Uterus (tissue), 4 donors: ENCODE measurements at places on chromosomes 4 and X. TPM values are rescaled to one million over a fixed set of nuclear protein-coding genes. Genes with fewer than 3 reads are reported as not detected.

GRCh38 chr4:2804973-2805501 is 12.2 kb downstream of the SH3BP2 start:
- no peaks in the 10 kb centered on the region for H3K27me3 ChIP-seq
- H3K36me3 ChIP-seq = no peaks in the 10 kb centered on the region
- no peak for DNase-seq
- H3K4me1 ChIP-seq = peaks cover 15% of the 10 kb centered on the region
- H3K4me3 ChIP-seq = no peak overlapping the region

GRCh38 chr4:88353324-88353723 is 25.3 kb upstream of the HERC6 start:
- no peaks in the 10 kb centered on the region for H3K27me3 ChIP-seq
- no peaks in the 10 kb centered on the region for H3K36me3 ChIP-seq
- H3K4me1 ChIP-seq = no peaks in the 10 kb centered on the region
- H3K27ac ChIP-seq = no peak overlapping the region

DNA sequence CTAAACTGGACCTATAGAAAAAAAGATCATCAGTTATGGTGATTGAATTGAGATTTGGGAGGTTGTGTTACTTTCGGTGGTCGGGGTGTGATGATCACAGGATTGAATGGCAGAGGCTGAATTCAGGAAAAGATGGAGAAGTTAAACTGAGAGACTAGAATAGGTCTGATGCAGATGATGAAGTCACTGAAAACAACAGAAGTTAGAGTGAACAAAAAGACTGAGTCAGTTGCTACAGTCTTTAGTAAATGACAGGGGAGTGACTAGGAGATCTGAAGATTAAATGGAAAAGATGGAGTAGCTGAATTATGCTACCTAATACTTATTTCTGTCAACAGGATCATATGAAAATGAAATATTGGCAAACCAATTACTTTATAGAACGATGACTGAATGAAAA is 163.2 kb downstream of the RPA4 start:
- H3K27ac ChIP-seq = no peak overlapping the region
- no peaks in the 10 kb centered on the region for H3K27me3 ChIP-seq
- H3K4me3 ChIP-seq = no peak overlapping the region

DNA sequence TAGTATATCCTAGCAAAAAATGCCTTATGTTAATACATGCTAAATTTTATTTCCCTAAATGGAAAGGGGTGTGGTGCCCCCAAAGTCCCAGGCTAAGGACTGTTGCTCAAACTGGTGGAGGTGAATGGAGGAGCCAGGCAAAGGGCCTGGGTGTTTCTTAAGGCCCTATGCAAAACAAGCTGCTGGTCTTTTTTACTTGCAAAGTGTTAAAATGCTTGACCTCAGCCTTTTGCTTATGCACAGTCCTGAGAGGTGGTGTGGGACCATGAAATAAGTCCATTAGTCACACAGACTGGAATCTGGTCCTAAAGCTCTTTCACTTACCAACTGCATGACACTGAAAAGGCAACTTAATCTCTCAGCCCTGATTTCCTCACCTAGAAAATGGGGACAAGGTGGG is 223.5 kb upstream of the MBNL3 start:
- H3K4me3 ChIP-seq = no peak overlapping the region
- no peaks in the 10 kb centered on the region for H3K4me1 ChIP-seq
- no peak overlapping the region for H3K27ac ChIP-seq
- DNase-seq = no peak
- H3K27me3 ChIP-seq = peaks cover 6% of the 10 kb centered on the region

DNA sequence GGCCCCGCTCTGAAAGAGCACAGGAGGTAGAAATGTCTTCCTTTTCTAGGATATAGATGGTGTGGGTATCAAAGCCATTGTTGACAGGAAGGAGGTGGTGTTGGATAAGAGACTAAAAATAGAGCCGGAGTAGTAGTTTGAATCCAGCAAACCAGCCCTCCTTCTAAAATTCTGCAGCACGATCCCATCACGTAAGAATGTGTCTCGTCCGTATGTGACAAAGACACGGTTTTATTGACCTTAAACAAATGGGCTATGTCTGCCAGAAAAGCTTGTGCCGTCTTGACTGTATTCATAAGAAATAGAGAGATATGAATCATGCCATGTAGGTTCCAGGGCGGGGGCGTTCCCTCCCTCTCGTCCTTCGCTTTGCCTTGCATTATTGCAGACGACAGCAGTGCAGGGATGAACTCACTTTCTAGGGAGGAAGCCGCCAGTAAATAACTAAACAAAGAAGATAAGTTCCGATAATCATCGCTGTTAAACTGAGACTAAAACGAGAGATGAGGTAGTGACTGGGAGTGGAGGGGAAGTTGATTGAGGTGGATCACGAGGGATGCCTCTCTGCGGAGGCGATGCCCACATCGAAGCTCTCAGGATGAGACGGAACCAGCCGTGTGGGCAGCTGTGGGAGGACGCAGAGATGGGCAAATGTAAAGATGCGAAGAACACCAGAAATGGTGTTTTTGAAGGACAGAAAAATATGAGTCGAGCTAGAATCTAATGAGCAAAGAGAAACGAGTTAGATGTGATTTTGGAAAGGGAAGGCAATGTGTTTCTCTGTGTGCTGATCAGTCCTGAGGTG is 3.4 kb downstream of the TENM3 start:
- no peaks in the 10 kb centered on the region for H3K36me3 ChIP-seq
- H3K27ac ChIP-seq = peak overlapping the region; percentile 31
- DNase-seq = no peak
- peak overlapping the region; percentile 24 for H3K4me3 ChIP-seq

DNA sequence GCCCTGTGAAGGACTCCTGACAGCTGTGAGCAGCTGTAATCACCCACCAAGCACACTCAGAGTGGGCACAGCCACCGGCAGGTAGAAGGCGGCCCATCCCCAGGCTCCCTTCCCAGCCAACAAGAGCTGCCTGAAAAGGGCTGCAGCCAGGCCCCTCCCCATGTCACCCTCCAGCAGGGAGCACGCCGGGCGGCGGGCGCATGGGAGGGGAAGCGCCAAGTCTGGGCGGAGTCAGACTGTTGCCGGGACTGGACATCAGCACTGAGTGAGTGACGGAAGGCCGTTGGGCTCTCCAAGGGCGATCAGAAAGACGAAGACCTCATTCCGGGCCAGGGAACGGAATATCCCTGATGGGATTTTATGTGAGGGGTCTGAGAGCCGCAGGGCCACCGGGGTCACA is 82.1 kb downstream of the PPP2R2C start:
- H3K27me3 ChIP-seq = no peaks in the 10 kb centered on the region
- no peaks in the 10 kb centered on the region for H3K36me3 ChIP-seq
- H3K4me1 ChIP-seq = no peaks in the 10 kb centered on the region
- no peak overlapping the region for H3K4me3 ChIP-seq

- H3K27me3 ChIP-seq = no peaks in the 10 kb centered on the region
- H3K4me1 ChIP-seq = no peaks in the 10 kb centered on the region
- no peak overlapping the region for H3K27ac ChIP-seq
- no peak for DNase-seq
Measured at GRCh38 chr4:6500481-6501140, 28.2 kb upstream of the PPP2R2C start.

- H3K4me3 ChIP-seq = no peak overlapping the region
- no peaks in the 10 kb centered on the region for H3K36me3 ChIP-seq
- no peak overlapping the region for H3K27ac ChIP-seq
- H3K4me1 ChIP-seq = no peaks in the 10 kb centered on the region
Measured at GRCh38 chrX:84453351-84454246, 48.7 kb downstream of the HDX start.

- H3K27me3 ChIP-seq = no peaks in the 10 kb centered on the region
- DNase-seq = no peak
- H3K36me3 ChIP-seq = no peaks in the 10 kb centered on the region
- no peak overlapping the region for H3K4me3 ChIP-seq
- no peaks in the 10 kb centered on the region for H3K4me1 ChIP-seq
Measured at GRCh38 chr4:98674404-98675173, 16.2 kb upstream of the TSPAN5 start.

GRCh38 chrX:119028733-119029330 is 44.0 kb upstream of the CT47C1 start:
- H3K4me3 ChIP-seq = no peak overlapping the region
- DNase-seq = no peak
- H3K36me3 ChIP-seq = no peaks in the 10 kb centered on the region
- H3K27ac ChIP-seq = no peak overlapping the region

- no peaks in the 10 kb centered on the region for H3K4me1 ChIP-seq
- H3K36me3 ChIP-seq = no peaks in the 10 kb centered on the region
- no peaks in the 10 kb centered on the region for H3K27me3 ChIP-seq
- no peak for DNase-seq
Measured at GRCh38 chr4:7558436-7558835, 123.7 kb upstream of the PSAPL1 start.

- no peaks in the 10 kb centered on the region for H3K27me3 ChIP-seq
- peak overlapping the region; percentile 22 for H3K27ac ChIP-seq
- H3K36me3 ChIP-seq = no peaks in the 10 kb centered on the region
- H3K4me1 ChIP-seq = no peaks in the 10 kb centered on the region
Measured at GRCh38 chrX:131831185-131831520, 191.9 kb upstream of the STK26 start.

- no peaks in the 10 kb centered on the region for H3K27me3 ChIP-seq
- H3K4me1 ChIP-seq = no peaks in the 10 kb centered on the region
Measured at GRCh38 chrX:37787423-37787869, 7.6 kb downstream of the CYBB start.

PRR32 gene
- not detected for total RNA-seq

ARAP2 gene
- 32.3 TPM for total RNA-seq

TKTL1 gene
- not detected for total RNA-seq

NSD2 gene
- 66.5 TPM for total RNA-seq

CDX4 gene
- not detected for total RNA-seq

DDIT4L gene
- total RNA-seq = 10.2 TPM

EDA2R gene
- 12.0 TPM for total RNA-seq

ZNF711 gene
- 6.4 TPM for total RNA-seq

GAGE2A gene
- not detected for total RNA-seq

CXCL8 gene
- total RNA-seq = not detected
